GDM1 (cell line): ENCODE measurements at places on chromosomes 6 and 20.
A peak's percentile ranks its signal among the peaks of the same experiment; 100 is the strongest.

DNA sequence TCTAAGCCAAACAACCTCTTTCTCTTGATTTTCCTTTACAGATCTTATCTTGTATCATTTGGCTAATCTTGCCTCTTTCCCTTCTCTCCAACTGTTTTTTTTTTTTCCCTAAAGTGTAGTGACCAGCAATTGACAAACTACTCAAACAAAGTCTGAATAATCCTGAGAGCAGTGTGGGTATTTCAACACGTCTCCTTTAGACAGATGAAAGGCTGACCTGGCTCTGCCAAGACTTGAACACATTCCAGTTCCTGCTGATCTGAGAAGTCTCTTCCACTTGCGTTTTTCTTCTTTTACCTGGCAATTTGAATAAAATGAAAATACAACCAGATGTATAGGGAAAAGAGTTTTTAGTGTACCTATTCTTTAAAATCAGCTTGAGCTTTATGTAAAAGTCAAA, 168.4 kb downstream of the GJA10 start:
- no peak for DNase-seq

DNA sequence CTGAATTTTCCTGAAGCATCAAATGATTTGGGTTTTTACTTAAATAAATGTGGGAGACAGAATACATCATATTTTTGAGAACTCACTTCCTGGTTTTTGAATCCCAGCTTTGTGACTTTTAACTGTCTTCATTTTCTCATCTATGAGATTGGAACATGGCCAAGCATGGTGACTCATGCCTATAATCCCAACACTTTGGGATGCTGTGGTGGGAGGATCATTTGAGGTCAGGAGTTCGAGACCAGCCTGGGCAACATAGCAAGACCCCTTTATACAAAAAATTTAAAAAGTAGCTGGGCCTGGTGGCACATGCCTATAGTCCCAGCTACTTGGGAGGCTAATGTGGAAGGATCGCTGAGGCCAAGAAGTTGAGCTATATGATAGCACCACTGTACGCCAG, 122.3 kb downstream of the QKI start:
- DNase-seq, result no peak

DNA sequence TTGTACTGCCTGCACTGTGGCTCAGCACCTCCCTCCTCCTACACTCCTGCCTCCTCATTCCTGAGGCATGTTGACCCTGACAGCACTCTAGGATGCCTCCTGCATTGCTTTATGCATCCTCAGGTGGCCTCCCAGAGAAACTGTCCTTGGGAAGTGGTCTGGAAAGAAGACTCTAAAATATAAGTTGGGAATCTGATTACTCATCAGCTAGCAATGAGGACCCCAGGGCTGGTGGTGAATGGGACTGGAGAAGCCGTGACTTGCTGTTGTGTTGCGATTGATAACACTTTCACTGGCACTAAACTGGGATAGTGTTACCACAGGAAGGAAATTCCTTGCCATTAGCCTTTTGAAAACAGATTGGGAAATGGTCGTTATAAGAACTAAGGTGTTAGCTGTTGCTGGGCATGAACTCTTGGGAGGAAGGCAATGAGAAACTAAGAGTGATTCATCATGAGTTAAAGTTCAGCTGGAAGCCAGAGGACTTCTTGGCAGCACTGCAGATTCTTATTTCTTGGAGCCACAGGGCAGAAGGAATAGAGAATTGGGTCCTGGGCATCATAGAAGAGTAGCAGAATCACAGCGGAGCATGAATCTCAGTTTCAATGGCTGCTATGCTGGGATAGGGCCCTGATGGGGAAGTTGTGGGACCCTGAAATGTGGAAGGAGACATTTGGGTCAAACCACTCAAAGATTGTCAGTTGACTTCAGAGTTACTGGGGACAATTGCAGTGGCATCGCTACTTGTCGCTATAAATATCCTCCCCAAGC, 10.1 kb upstream of the SIRPD start:
- DNase-seq, result peak; percentile 27

DNA sequence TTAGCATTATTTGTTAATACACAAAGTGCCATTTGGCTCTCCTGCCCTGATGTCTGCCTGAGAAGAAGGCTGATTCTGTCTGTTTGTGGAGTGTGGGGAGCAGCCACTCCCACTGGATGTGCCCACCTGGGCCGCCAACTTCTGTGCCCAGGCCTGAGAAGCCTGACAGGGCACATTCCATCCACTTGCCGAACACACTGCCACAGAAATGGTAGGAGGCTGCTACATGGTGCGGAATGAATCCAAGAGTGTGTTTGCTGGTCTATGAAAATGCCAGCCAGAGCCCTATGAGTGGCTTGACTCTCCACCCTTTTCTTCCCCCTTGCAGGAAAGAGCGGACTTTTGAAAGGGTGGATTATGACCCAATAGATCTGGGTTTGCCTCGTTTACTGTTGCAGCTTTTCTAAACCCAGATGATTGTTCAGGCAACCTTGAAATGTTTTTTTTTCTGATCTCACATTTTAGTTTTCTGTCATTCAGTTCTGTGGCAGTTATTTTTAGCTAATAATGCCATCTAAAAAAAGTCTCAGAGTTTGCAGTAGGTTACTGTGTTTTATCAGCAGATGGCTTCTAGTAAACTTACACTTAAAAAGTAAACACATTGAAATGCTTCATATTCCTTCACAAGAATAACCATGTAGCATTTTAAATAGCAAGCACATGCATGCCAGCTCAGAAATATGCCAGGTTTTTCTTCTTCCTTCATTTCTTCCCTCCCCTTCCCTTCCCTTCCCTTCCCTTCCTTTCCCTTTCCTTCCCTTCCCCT, 196.5 kb downstream of the SLC35F1 start:
- no peak for DNase-seq

DNA sequence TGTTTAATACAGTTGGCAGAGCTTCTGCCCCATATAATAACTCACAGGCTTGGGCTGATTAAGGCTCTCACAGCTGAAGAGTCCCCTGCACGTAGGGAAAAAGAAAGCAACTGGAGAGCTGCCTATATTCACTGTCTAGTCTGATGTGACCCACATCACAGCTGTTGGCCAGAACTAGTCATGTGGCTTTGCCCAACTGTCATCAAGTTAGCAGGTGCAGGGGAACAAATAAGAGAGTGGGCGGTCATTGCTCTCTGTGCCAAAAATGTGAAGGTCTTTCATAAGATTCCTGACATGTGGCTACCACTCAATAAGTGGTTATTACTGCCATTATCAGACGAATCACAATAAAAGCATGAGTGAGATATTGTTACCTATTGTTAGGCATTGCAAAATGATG, 665.2 kb downstream of the DOK5 start:
- no peak for DNase-seq

- no peak for DNase-seq
Measured at GRCh38 chr6:169169375-169169774, 84.3 kb downstream of the THBS2 start.

- DNase-seq, result no peak
Measured at GRCh38 chr20:16562259-16562658, 11.0 kb downstream of the KIF16B start.

DNA sequence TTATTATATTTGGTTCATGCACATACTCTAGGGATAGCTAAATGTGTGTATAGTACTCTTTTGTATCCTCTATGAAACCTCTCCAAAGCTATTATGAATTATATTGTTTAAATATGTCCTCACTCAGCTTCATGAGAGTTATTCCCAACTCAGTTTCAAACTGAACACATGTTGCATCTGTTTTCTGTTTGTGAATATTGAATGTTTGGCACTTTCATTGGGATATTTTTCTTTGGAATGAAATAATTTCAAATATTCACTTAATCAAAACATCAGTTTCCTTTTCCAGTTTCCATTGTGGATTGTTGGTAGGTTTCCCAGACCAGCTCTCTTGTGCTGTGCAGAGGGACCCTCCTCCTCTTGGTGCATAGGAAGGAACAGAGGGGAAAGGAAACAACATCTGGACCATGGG, 46.6 kb downstream of the HDAC2 start:
- DNase-seq, result no peak

DNA sequence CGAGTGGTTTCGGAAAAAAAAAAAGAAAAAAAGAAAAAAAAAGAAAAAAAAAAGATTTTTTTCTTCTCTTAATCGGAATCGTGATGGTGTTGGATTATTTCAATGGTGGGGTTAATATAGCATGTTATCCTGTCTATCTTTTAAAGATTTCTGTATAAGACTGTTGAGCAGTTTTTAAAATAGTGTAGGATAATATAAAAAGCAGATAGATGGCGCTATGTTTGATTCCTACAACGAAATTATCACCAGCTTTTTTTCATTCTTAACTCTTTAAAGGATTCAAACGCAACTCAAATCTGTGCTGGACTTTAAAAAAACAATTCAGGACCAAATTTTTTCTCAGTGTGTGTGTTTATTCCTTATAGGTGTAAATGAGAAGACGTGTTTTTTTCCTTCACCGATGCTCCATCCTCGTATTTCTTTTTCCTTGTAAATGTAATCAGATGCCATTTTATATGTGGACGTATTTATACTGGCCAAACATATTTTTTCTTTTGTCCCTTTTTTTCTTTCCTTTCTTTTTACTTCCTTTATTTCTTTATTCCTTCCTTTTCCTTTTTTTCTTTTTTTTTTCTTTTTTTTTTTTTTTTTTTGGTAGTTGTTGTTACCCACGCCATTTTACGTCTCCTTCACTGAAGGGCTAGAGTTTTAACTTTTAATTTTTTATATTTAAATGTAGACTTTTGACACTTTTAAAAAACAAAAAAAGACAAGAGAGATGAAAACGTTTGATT, 3.6 kb downstream of the SOX4 start:
- no peak for DNase-seq

DNA sequence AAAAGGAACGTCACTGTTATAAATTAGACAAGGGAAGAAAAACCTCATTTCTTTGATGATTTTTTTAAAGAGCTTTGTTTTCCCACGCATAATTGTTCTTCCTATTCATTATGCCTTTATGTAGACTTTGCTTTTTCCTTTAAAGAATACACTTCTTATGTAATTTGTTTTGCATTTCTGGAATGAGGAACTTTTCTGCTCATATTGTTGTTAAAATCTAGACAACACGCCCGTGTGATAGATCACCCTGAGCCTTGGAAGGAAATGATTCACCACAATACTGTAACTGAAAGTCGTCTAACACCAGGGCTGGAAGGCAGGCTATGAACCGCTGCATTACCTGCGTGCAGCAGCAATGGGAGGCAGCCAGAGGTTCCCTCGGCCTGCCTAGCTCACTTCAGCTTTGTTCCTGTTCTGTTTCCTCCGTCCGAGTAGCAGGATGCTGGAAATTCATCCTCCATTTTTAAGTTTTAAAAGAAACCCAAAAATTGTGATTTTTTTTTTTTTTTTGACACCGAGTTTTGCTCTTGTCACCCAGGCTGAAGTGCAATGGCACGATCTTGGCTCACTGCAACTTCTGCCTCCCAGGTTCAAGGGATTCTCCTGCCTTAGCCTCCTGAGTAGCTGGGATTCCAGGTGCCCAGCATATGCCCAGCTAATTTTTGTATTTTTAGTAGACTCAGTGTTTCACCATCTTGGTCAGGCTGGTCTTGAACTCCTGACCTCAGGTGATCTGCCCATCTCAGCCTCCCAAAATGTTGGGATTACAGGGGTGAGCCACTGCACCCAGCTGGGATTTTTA, 49.6 kb upstream of the ZNF217 start:
- peak; percentile 86 for DNase-seq

DNA sequence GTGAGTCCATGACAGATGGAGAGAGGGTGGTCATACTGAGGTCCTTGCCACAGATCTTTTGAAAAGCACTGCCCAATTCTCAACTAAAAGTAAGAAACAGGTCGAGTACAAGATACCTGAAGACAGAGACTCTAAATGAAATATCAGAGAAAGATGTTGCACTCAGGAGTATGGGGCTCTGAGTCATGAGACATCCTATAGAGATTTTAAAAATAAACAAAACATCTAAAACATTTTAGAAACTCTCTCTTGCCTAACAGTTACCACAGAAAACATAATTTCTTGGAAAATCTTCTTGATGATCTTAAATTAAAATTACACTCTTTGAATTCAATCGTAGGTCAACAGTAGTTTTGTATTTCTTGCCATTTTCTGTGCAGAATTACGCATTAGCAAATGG, 348.9 kb upstream of the MARCKS start:
- no peak for DNase-seq

DNA sequence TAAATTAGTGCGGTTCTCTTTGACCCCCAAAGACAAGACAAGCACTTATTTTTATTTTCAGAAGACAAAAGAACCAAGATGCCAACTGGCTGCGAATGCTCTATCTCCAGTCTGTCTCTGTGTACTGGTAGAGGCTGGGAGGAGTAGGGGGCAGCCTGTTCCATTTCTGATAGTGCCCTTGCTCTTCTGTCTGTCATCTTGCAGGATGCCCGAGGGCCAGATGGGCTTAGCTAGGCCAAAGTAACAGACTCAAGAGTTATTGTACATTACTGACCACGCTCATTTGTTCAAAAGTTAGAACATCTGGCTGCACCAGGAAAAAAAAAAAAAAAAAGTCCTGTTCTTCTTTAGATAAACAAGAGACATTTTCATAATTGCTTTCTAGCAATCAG, 198.1 kb upstream of the UST start:
- DNase-seq, result no peak

GRCh38 chr20:58906894-58907293, 54.4 kb downstream of the GNAS start:
- no peak for DNase-seq
